Suppressor macrophage treated with lipopolysaccharide for 1 hour (primary cell): ENCODE measurements at places on chromosomes 1 and 21.

- DNase-seq, result no peak
These were observed 80.4 kb downstream of the ADARB1 start for GRCh38 chr21:45154511-45155508.

GRCh38 chr1:180256341-180257027 is 26.4 kb downstream of the LHX4 start:
- no peak for DNase-seq

- DNase-seq, result peak; percentile 16
These were observed 188.9 kb downstream of the NRIP1 start for GRCh38 chr21:14875704-14876523.

GRCh38 chr1:180519846-180520245 is 17.5 kb upstream of the ACBD6 start:
- no peak for DNase-seq

DNA sequence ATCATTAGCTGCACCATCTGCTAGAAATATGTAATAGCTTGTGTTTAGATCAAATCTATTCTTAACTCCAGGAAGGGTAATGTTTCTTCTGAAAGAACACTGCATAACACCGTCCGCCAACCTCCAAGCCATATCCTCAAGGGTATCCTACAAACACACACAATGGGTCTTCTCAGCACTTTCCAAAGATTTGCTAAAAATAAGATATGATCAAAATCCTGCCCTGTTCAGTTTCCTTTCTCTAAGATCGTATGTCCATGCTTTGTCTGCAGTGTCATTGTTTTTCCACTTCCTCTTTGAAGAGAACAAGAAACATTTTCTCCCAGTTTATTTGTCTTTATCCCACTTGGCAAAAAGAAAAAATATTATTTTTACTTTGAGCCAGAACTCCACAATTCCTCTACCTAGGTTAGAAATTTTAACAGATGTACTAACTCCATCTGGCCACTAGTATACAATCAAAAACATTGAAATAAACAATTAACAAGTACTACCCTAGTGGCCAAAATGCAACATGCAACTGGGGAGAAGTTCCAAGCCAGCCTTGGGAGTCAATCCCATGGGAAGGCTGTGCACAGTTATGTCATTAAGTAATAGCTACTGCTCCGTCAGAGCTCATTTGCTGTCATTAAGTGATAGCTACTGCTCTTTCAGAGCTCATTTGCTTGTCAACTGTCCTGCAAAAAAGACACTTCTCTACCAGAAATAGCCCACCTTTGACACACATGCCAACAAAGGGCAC is 37.8 kb downstream of the FRRS1 start:
- DNase-seq, result peak; percentile 71

- no peak for DNase-seq
These were observed 62.3 kb upstream of the COL11A1 start for GRCh38 chr1:103170609-103171008.

DNA sequence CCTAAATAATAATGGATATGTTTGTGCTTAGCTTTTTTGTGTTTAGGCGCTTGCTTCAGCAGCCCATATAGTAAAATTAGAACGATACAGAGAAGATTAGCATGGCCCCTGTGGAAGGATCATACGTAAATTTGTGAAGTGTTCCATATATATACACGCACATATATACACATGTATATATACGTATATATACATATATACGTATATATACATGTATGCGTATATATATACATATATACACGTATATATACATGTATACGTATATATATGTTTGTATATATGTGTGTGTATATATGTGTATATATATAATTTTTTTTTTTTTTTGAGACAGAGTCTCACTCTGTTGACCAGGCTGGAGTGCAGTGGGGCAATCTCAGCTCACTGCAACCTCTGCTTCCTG is 17.4 kb downstream of the SNX27 start:
- DNase-seq, result no peak

- no peak for DNase-seq
These were observed 96.4 kb upstream of the RAB3GAP2 start for GRCh38 chr1:220368352-220369265.

DNA sequence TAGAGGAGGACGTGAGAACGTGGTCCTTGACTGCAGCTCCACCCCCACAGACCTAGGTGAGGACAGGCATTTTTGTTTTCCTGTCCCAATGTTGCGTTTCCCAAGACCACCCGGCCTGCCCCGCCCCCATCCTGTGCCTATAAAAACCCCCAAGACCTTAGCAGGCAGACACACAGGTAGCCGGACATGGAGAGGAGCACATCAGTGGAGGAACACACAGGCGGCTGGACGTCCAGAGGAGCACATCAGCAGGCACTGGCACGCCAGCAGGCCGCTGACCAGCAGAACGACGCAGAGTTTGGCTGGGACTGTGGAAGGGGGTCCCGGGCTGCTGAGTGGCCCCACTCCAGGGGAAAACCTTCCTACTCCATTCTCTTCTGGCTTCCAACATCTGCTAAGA is 12.7 kb upstream of the HMGCL start:
- no peak for DNase-seq

GRCh38 chr1:22892789-22893188 is 79.9 kb downstream of the LACTBL1 start:
- DNase-seq, result no peak

- peak; percentile 90 for DNase-seq
These were observed 25.1 kb downstream of the C2CD2 start for GRCh38 chr21:41928621-41929220.

DNA sequence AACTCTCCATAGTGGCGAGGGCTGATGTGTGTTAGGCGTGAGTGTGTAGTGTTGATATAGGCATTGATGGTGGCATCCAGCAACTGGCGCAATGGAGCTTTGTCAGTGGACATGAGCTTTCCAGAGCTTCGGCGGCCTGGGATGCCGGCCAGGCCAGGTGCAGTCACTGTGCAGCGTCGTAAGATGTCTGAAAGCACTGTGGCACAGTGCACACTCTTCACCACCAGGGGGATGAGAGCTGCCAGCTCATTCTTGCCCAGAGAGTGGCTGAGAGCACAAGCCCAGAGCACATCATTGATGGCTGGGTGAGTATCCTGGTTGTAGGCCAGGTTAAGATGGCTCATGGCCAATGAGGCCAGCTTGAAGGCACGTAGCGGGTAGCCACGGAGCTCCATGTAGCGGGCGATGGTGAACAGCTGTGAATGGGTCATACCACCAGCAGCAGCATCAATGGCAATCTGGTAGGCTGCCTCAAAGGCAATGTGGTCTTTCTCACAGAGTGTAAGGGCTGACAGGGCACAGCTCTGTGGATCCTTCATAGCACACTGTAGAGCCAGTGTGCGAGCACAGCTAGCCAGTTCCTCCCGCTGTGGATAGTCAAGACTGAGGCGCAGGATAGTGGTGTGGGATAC is 6.7 kb downstream of the UROD start:
- peak; percentile 47 for DNase-seq

DNA sequence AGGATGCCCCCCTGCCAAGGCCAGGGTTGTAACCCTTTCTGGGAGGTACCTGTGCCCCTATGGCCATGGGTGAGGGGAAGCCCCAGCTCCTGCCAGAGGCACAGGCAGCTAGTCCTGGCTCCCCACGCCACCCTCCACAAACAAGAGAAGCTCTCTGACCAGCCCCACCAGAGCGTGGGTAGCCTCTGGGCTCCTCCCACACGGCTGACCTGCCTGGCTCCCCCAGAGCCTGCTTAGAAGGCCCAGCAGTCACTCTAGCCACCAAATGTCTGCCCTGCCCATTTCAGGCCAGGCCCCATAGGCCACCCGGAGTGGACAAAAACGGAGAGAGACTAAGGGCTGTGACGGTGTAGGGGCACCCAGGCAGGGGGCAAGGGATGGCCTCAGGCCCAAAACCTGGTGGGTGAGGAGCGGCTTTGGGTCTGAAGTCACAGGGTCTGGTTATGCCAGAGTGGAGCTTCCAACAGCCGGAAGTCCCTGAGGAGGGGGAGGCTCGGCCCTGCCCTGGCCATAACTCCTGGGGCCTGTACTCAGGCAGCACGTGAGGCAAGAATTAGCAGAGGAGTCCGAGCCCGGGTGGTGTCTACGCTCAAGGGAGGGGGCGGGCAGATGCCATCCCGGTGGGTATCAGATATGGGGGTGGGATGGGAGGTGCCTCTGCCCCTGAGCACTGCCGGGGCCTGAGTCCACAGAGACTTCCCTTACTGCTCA is 155.4 kb downstream of the CASZ1 start:
- no peak for DNase-seq

GRCh38 chr1:109479311-109479710 is 4.4 kb upstream of the ATXN7L2 start:
- no peak for DNase-seq

- peak; percentile 10 for DNase-seq
These were observed 102.1 kb downstream of the NRDC start for GRCh38 chr1:51776408-51776807.

GRCh38 chr1:81179242-81179641 is 621.5 kb upstream of the ADGRL2 start:
- DNase-seq, result no peak

GRCh38 chr1:47608296-47608875 is 170.5 kb downstream of the FOXD2 start:
- no peak for DNase-seq

GRCh38 chr1:62717483-62717882 is 29.3 kb upstream of the DOCK7 start:
- DNase-seq, result no peak

GRCh38 chr1:36542962-36543515 is 60.3 kb upstream of the CSF3R start:
- no peak for DNase-seq

DNA sequence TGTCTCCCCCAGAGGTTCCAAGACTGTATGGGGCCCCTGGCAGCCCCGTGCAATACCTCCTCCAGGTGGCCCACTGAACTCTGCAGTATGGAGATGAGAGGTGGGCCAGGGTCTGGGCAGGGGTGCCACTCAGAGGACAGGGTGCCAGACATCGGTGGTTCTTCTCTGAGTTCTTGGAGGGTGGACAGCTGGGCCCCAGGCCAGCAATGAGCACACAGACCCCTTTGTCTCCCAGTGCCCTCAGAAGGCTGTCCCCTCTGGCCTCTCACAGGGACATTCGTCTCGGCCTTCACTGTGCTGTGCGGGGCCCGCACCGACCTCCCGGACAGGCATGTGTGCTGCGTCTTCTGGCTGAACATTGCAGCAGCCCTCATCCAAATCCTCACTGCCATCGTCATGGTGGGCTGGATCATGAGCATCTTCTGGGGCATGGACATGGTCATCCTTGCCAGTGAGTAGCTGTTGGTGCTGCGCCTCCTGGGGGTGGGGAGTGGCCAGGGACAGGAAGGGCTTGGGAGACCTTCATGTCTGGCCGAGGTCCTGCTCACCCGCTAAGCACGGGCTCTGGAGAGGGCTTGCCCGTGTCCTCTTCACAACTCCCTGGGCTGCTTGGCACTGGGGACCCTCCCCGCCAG is 48.1 kb downstream of the STUM start:
- DNase-seq, result no peak

- no peak for DNase-seq
These were observed 64.1 kb upstream of the SLC25A33 start for GRCh38 chr1:9475061-9475627.

- peak; percentile 49 for DNase-seq
These were observed 56.3 kb downstream of the UMODL1 start for GRCh38 chr21:42127164-42128150.

- peak; percentile 44 for DNase-seq
These were observed 14.9 kb downstream of the SELL start for GRCh38 chr1:169696273-169697100.

GRCh38 chr1:170267317-170267716 is 121.6 kb downstream of the NTMT2 start:
- DNase-seq, result no peak

- no peak for DNase-seq
These were observed 22.3 kb downstream of the ACTA1 start for GRCh38 chr1:229411434-229412055.

DNA sequence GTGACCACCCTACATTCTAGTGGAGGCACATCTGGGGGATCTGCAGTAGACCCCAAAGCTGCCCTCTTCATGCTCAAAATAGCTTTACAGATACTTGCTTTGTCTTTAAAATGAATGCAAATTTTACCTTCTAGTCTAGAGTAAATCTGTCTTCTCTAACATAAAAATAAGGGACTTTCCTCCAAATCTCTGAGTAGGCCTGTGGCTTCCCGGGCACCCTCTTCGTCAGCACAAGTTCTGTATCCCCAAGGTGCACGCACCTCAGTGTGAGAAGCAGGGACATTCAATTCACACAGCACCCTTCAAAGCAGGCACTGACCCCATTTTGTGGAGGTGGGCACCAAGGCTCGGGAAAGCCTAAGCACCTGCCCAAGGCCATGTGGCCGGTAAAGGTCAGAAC is 19.0 kb downstream of the MEF2D start:
- DNase-seq, result no peak

GRCh38 chr1:164137273-164137925 is 421.6 kb upstream of the PBX1 start:
- no peak for DNase-seq

GRCh38 chr1:161209790-161210409 is 5.2 kb upstream of the FCER1G start:
- peak; percentile 87 for DNase-seq

DNA sequence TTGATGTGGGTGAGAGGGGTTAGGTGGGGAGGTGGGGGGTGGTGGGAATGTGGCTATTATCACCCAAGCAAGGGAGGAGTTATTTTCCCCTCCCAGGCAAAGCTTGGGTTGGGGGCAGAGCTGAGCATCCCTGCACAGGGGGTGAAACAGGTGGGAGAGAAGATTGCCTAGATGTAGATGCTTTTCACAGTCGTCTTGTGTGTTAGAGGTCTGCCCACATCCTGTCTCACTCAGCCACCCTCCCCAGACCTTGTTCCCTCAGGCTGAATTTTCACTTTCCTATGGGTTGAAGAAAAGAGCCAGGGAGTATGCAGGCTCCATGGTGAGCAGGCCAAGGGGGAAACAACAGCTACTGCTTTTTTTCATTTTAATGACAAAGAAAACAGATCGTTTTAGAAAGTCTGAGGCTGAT is 223.5 kb downstream of the KIF26B start:
- DNase-seq, result no peak

GRCh38 chr1:227726924-227727599 is 8.0 kb downstream of the JMJD4 start:
- no peak for DNase-seq

DNA sequence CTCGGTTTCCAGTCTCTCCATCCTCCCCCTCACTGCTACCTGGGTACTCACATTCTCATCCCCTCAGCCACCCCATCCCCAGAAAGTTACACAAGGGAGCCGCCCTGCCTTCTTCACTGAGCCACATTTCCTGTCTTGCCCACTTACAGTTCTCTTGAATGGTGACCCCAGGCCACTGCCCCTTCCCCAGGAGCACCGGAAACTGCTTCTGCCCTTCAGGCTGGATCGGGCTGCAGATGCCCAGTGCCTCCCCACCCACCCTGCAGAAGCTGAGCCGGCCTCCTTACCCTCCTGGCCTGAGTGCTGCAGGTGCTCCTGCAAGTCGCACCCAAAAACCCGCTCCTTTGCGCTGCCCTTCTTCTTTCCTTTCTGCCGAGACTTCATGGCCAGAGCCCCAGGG is 450 bp downstream of the ARHGAP30 start:
- no peak for DNase-seq

DNA sequence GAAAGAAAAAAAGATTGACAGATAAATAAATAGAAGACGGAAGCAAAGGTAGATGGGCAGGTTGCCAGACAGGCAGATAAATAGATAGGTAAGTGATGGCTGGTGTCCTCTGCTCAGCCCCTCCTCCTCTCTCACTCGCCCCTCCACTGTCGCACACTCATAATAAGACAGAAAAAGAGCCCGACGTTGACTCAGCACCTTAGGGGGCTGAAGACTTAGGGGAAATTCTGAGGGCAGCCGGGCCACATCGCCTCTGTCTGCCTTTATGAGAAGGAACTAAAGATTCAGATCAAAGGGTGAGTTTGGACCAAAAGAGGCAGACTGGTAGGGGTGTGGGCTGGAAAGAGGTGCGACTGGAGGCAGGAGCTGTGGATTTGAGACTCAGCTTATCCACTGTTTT is 158.1 kb upstream of the IGSF21 start:
- no peak for DNase-seq
